ENCODE measurements at places on chromosomes 7 and 10.

DNA sequence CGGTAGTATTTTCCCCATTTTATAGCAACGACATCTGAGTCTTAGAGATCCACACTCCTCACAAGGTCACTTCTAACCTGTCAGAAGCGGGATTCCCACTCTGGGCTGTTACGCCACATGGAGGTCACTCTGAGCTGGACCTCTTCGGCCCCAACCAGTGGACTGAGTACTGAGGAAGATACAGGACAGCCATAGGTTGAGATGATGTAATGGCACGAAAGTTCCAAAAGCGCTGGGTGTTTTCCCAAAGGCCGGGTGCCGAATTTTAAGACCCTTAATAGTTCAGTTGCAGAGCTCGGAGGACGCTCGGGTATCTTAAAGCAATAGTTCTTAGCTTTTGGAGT is 699 bp downstream of the GHITM start:
- DNase-seq: no peak

GRCh38 chr10:128520211-128520815 is 394.1 kb upstream of the MKI67 start:
- no peak for DNase-seq

DNA sequence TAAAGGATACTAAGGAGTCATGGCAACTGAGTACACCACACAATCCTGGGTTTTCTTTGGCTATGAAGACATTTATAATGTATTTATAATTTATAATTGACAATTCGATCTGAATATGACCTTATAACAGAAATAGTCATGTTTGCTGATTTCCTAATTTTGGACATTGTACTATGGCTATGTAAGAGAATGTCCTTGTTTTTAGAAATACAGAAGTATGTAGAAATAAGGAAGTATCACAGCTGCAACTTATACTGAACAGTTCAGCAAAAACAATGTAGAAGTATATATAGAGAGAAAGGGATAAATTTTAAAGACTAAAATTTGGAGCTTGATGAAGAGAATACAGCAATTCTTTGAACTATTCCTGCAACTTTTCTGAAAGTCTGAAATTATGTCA is 32.6 kb downstream of the PRLHR start:
- DNase-seq: peak; percentile 69

GRCh38 chr10:73117976-73118743 is 7.9 kb downstream of the NUDT13 start:
- DNase-seq: peak; percentile 44

DNA sequence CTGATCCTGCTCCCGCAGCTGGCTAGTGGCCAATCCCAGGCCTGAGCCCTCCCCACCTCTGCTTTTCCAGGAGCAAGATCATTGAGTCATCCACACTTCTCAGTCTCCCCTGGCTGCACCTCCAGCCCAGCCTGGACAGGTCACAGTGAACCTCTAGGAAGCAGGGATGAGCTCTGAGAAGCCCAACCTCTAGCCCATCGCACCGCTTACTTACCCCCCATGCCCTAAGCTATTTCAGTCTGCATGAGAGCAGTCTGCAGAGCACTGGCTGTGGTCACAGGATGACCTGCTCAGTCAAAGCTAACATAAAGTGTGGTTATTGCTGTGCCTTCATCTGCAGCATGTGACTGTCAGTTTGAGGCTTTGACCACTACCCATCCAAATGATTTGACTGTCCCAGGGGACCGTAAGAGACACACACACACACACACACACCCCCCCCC is 129.2 kb downstream of the SORBS1 start:
- no peak for DNase-seq

Measured in Kasumi-1 (cell line).